Activated T-cell treated with anti-CD3 and anti-CD28 coated beads, Interleukin-2, amount 50 U/mL, for 72 hours (primary cell): ENCODE measurements at places on chromosomes 6 and 20. TPM values are rescaled to one million over a fixed set of nuclear protein-coding genes. Genes with fewer than 3 reads are reported as not detected.

DNA sequence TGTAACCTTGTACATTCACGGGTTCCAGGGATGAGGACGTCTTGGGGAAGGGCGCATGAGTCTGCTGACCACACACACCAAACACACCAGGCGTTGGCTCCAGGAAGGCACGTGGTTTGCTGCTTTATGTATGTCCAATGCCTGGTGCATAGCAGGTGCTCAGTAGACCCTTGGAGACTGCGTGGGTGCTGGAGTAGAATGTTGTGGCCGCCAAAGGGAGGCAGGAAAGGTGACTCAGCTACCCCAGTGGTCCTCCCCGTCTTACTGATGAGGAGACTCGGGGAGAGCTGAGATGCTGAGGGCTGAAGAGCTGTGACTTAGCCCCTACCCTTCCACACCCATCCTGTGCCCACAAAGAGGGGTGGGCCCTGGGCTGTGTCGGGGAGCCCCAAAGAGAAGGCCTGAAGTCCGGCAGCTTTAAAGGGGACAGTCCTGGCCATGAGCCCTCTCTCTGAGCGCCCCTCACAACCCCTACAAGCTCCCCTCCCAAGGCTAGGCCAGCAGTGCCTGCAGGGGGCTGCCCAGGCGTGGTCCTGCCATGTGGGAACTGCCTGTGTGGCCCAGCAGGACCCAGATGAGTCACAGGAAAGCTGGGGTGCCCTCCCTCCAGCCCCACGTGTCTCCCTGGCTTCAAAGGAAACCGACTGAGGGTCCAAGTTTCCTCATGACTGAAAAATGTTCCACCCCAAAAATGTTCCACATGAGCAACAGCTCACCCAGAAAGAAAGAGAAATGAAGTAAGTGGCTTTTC lies 28.0 kb upstream of the PTGIS start:
- peak; percentile 92 for DNase-seq

GRCh38 chr6:13998356-13998755 lies 73.6 kb downstream of the RNF182 start:
- no peak for DNase-seq

DNA sequence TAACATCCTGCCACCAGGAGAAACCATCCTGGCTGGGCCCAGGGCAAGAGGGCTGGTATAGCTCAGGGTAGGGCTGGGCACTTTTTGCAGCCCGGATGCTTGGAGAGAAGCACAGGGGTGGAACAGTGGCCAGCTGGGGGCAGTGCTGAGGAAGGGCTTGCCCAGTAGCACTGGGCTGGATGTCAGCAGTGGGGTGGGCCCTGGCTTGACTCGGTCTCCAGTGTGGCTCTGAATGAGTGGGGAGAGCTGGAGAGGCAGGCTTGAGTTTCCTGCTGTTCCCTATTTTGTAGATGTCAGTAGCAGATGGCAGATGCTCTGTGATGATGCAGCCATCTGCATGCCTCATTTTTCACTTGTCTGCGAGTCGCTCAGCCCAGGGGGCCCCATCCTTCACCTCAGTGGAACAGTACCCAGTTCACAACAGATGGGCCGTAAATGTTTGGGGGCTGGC lies 56.3 kb upstream of the TULP1 start:
- DNase-seq = peak; percentile 34

GRCh38 chr6:157726892-157727628 lies 96.0 kb upstream of the SNX9 start:
- no peak for DNase-seq

- peak; percentile 21 for DNase-seq
Measured at GRCh38 chr6:151807513-151808370, at the start of gene ESR1. TSS of gene ESR1 (plus strand) at chr6:151807682. CDS start at chr6:151807913, 231 bp downstream.

DNA sequence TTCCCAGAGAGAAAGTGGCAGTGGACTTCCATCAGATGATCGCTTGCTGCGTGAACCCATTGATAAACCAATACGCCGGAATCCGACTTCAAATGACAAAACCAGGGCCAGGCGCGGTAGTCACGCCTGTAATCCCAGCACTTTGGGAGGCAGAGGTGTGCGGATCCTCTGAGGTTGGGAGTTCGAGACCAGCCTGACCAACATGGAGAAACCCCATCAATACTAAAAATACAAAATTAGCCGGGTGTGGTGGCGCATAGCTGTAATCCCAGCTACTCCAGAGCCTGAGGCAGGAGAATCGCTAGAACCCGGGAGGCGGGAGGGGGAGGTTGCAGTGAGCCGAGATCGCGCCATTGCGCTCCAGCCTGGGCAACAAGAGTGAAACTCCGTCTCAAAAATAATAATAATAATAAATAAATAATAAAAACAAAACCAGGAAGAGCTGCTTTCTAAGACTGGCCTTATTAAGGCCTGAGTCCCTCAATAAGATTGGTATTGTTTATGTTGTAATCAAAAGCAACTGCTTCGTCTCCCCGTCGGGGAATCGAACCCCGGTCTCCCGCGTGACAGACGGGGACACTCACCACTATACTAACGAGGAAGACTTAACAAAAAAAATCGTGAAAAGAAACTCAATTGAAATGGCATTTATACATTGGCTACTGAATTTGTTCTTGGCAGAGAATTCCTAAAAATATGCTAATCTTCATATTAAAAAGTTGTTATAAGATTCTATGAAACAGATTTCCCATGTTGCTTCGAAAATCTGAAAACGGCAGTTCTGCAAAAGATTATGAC lies 110.2 kb upstream of the ZNF184 start:
- peak; percentile 54 for DNase-seq

GRCh38 chr6:17506962-17507361 lies 93.1 kb upstream of the FAM8A1 start:
- DNase-seq = no peak

DNA sequence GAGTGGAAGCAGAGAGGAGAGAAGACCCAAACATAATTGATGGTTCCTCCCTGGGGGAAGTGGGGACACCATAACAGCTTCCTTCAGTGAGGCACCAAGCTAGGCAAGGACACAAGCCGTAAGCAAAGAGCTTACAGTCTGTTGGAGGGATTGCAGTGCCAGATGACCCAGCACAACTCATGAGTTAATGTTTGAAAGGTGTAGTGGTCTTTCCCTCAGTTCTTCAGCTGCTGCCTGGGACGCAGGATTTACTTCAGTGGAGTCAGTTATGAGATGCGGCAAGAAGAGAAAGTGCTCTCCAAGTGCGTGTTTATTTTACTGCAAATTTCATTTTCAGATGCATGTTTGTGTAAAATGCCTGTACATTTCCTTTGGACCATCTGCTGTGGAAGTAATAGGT lies 38.7 kb upstream of the SLC17A4 start:
- no peak for DNase-seq

GRCh38 chr6:82484001-82484400 lies 120.4 kb downstream of the TPBG start:
- no peak for DNase-seq

DNA sequence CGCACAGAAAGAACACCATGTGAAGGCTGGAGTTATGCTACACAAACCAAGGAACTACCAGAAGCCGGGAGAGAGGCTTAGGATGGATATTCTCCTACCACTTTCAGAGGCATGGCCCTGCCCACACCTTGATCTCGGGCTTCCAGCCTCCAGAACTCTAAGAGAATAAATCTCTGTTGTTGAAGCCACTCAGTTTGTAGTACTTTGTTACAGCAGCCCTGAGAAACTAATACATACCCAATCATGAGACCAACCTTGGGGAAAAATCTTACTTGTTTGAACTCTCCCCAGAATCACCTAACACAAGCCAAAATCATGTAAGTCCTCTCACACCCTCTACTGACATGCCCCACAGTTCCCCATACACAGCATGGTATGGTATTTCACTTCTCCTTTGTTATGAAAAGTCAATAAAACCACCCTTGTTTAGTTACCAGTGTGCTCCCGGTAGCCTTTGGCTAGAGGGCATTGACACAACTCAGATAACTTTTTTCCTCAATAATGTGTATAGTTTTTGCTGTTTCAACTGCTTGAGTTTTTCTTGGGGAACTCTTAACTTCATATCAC lies 40.7 kb upstream of the SLC2A12 start:
- DNase-seq = no peak

DNA sequence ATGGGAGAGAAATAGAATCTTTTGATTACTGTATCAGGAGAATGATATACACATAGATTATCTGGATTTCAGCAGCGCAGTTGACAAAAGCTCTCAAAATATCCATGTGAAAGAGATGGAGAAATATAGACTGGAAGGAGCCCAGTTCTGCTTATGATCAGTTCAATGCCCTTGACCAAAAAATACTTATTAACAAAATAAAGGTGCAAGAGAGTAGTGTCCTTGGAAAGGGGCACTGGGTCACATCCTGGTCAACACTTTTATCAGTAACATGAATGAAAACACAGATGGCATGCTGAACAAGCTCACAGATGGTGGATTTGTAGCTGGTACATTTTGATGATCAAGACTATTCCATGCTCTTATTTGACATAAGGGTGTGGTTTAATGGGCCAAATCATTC lies 63.9 kb upstream of the PLEKHG1 start:
- DNase-seq = no peak

GRCh38 chr6:133225560-133225959 lies 15.6 kb upstream of the EYA4 start:
- DNase-seq = no peak

- DNase-seq = no peak
Measured at GRCh38 chr20:40868551-40869217, 159.9 kb upstream of the TOP1 start.

The DYNLT2 gene
- 2.7 TPM for total RNA-seq

The CSNK2A1 gene
- 168 TPM for total RNA-seq

The MAK gene
- total RNA-seq = 0.90 TPM

The PRPH2 gene
- not detected for total RNA-seq
